ENCODE measurements at places on chromosomes 7 and 10. TPM values are rescaled to one million over a fixed set of nuclear protein-coding genes. Genes with fewer than 3 reads are reported as not detected.
A peak's percentile ranks its signal among the peaks of the same experiment; 100 is the strongest.

DNA sequence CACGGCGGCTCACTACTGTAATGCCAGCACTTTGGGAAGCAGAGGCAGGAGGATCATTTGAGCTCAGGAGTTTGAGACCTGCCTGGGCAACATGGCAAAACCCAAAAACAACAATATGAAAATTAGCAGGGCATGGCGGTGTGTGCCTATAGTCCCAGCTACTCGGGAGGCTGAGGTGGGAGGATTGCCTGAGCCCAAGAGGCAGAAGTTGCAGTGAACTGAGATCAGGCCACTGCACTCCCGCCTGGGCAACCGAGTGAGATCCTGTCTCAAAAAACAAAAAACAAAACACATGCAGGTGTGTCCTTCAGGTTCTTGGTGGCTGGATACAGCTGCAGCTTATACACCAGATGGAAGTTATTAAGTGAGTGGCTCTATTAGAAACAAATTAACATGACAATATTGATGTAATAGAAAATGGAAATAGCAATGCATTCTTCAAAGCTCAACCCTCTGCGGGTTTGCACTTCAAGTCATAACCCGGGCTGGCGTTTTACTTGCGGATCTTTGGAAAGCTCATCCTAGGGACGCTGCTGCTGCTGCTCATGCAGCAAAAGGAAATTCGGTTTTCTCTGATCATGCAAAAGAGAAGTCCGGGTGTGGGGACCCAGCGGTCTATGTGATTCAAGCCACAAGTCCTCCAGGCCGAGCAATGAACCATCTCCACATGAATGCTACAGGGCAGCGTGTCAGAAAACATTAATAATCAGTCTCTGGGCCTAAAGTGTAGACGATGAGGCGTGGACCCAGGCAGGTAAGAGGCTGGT lies 281.9 kb downstream of the PRPF18 start:
- DNase-seq = no peak

GRCh38 chr7:122597277-122597676 lies 101.6 kb downstream of the RNF133 start:
- DNase-seq = no peak

DNA sequence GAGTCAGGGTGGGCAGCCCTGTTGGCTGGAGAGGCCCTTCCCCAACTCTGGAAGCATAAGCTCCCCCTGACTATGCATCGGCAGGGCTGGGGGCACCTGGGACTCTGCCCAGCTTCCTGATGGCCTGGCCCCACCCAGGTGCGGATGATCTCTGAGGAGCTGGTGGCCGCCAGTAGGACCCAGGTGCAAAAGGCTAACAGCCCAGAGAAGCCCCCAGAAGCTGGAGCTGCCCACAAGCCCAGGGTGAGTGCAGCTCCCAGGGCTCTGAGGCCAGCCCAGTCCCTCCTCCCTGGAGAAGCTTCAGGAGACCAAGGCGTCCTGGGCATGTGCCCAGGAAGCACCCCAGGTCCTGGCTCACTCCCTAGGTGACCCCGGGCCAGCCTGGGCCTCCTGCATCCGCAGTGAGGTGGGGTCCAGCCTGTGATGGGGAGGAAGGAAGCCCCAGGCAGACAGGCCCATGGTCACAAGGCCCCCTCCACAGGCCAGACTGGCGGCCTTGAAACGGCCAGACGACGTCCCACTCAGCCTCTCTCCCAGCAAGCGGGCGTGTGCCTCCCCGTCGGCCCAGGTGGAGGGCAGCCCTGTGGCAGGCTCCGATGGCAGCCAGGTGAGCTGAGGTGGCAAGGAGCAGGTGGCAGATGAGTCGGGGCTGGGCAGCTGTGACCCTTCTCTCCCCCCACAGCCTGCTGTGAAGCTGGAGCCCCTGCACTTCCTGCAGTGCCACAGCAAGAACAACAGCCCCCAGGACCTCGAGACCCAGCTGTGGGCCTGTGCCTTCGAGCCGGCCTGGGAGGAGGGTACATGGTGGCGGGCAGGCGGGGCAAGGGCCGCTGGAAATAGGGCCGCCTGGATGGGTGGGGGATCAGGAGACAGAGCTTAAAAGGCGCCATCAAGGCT lies 3.0 kb downstream of the LRWD1 start:
- no peak for DNase-seq

GRCh38 chr7:76285604-76286374 lies 16.7 kb upstream of the HSPB1 start:
- DNase-seq = no peak

GRCh38 chr10:26857991-26858706 lies 2.6 kb downstream of the ABI1 start:
- no peak for DNase-seq

GRCh38 chr10:96743988-96744585 lies 23.8 kb upstream of the PIK3AP1 start:
- DNase-seq = no peak

Gene FXYD4
- 1.6 TPM for total RNA-seq

DNA sequence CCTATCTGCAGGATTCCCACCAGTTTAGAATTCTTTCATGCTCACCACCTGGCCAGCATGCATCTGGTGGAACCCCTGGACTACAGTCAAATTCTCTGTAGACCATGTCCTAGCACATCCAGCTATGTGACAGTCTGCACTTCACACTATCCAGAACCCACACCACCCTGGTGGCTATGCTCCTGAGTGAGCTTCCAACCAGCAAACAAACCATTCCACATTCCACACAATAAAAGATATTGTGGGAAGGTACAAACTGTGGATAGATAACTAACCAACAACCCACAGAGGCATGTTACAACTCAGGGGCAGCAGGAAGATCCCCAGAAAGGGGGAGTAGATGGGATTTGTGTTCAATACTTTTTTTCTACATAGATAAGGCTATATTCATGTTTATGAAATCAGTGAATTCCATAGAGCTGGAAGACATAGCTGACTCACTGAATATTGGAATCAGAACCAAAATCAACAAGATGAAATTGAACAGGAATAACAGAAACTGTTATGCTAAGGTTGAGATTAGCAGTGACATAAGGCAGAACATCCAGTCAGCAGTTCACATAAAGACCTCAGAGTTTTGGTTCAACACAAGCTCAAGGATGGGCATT lies 72.5 kb downstream of the LRRC17 start:
- no peak for DNase-seq

- DNase-seq = no peak
These were observed 41.2 kb upstream of the AGR3 start for GRCh38 chr7:16923019-16923418.

Gene ZDHHC6
- total RNA-seq = 34.2 TPM

- no peak for DNase-seq
These were observed 491.0 kb downstream of the LRMDA start for GRCh38 chr10:75922435-75922834.

DNA sequence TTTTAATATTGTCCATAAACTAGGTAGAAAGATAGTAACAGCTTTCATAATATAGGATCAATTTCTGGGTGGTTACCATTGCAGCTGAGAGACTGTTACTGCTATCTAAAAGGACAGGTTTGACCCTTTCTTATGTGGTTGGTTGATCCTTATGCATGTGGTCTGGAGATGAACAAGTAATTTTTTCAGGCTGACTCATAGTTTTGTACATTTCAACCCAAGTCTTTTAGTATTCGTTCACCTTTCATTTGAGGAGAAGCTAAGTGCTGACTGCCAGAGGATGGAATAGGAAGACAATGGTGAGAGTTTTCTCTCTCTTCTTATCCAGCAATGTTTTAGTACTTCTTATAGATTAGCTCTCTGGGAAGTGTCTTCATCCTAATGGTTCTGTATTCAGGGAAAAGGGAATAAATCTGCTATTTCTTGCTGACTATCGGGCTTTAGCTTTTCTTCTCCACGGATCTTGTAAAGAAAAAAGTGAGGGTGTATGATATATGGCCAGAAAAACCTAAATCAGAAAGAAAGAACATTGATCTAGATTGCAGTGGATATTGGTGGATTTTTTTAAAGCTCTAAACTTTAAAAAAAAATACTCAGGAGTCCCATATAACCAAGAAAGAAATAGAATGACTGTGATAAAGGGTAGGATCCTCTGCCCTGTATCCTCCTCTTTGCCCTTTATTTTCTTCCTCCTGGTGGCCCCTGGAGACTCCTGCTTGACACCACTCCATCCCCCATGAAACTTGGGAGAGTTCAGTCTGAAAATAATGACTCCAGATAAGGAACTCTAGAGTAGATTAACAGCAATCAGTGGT lies 88.0 kb downstream of the CPED1 start:
- no peak for DNase-seq

- peak; percentile 11 for DNase-seq
These were observed 47.8 kb upstream of the FRMD4A start for GRCh38 chr10:14378387-14378960.

DNA sequence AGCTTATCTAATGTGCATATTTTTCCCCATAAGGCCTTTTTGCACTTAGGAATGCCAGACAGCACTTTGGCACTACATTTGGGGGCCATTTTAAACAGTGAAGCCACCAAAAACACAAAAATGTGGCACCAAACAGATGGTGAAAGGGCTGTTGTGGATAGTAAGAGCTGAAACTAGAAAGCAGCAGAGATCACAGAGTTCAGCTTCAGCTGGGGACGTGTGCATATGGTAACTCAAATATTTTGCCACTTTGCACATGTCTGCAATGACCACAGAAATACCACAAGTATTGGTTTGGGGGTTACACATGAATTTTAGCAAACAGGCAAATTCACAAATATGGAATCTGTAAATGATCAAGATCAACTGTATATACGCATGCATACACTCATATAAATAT lies 72.8 kb downstream of the PODXL start:
- DNase-seq = no peak

- no peak for DNase-seq
These were observed 588.0 kb downstream of the NRG3 start for GRCh38 chr10:82462910-82463551.

DNA sequence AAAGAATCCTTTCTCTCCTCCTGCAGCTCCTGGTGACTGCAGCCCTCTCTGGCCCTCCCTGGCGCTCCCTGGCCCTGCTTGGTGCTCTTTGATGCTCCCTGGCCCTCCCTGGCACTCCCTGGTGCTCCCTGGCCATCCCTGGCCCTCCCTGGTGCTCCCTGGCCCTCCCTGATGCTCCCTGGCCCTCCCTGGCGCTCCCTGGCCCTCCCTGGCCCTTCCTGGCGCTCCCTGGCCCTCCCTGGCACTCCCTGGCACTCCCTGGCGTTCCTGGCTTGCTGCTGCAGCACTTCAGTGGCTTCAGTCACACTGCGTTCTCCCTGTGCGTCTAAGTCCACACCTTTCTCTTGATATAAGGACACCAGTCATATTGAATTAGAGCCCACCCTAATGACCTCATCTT lies 15.2 kb upstream of the FGFR2 start:
- DNase-seq = no peak

Gene ADRA2A
- total RNA-seq = 346 TPM

GRCh38 chr10:49009199-49009979 lies 69.7 kb upstream of the LRRC18 start:
- no peak for DNase-seq

GRCh38 chr7:45161842-45162241 lies 4.3 kb downstream of the RAMP3 start:
- no peak for DNase-seq

- no peak for DNase-seq
These were observed 1020.6 kb downstream of the XPNPEP1 start for GRCh38 chr10:108902619-108903285.

GRCh38 chr7:130262448-130262847 lies 4.2 kb upstream of the CPA2 start:
- DNase-seq = no peak

- no peak for DNase-seq
These were observed 138.1 kb upstream of the ITGB1 start for GRCh38 chr10:33095867-33096815.

GRCh38 chr10:94239696-94240095 lies 123.0 kb downstream of the NOC3L start:
- DNase-seq = no peak

DNA sequence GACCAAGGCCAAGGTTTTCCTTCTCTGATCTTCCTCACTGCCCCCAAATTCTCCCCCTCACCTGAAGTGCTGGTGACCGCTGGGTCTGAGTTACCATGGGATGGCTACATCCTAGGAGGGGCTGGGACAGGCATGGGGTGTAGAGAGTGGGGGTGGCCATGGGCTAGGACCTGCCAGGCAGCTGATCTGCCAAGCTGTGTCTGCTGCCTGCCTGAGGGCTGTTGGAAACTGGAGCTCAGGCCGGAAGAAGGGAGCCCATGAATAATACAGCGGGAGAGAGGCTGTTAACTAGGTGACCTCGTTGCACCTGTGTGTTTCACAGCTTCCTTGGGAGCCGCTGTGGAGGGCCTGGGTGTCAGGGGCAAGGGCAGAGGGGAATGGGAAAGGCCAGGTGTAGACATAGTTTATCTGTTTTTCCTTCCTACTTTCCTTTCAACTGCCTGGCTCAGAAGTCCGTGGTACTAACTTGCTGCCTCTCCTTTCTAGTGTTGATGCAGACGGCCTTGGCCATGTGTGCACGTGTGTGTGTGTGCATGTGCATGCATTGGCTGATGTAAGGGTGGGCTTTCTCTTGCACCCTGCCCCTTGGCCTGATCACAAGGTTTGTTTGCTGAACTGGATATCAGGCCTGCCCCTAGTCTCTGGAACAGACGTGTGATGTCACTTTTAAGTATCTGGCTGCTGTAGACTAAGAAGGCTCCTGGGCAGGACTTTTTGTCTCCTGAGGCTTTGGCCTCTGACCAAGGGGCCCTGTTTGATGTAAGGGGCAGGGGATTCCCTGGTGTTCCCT lies 11.9 kb downstream of the CDH23 start:
- DNase-seq = no peak

- no peak for DNase-seq
These were observed 1.9 kb upstream of the GPER1 start for GRCh38 chr7:1085910-1086421.

Gene KLF14
- not detected for total RNA-seq

Gene CALML3
- total RNA-seq = not detected

DNA sequence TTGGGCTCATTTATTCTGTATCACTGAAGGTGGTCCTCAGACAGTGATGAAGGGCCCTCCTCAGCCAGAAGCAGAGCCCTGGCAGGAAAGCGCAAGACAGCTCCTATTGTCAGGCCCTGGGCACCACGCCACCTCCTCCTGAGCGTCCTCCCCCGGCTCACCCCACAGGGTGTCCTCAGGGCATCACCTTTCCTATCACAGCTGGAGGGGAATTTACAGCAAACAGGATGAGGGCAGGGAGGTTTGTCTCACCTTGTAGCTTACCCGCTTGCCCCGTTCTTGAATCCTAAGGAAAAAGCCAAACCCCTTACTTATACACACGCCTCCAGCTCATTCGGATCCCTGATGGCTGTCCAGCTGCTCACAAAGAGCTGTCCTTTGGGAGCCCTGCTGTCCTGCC lies 50.2 kb upstream of the LANCL2 start:
- no peak for DNase-seq

DNA sequence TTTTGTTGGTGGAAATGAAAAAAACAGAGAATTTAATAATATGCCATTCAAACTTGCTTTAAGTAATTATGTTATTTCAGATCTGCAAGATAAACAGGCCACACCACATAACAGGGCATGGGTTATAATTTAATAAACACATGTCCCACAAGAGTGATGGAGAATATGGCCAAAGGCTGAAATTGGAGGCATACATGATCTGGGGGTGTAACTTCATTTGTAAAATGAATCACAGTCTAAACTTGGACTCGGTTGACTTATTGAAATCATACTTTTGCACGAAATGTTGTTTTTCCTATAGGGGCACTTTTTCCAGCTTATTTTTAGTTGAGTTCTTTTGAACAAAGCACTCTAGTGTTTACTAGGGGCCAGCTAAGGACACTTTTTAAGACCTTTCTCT lies 151.6 kb downstream of the TMEM26 start:
- no peak for DNase-seq

Gene TMEM225B
- total RNA-seq = 0.35 TPM
